ENCODE measurements at places on chromosomes 11 and 22. TPM values are rescaled to one million over a fixed set of nuclear protein-coding genes. Genes with fewer than 3 reads are reported as not detected.

CDC42EP1 gene
- 13.8 TPM for total RNA-seq

LRRC75B gene
- total RNA-seq: 20.0 TPM

DNA sequence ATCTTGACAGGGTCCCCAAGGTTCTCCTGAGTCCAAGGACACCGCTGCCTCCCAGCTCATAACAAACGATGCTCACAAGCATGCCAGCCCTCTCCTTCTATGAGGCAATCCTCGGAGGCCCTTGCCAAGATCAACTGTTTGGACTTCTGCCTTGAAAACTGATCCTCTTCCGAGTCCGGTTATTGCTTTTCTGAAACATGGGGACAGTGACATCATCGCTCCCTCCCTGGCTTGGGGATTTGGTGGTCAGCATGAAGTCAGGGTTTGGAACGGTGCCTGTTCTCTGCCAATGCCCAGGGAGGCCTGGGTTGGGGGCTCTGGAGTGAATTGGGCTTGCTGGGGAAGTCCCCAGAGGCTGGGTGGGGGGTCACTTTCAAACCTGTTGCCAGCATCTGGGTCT lies 149.3 kb downstream of the FBXO7 start:
- H3K27me3 ChIP-seq: no peaks in the 10 kb centered on the region
- H3K4me3 ChIP-seq: no peak overlapping the region
- peaks cover 28% of the 10 kb centered on the region for H3K4me1 ChIP-seq
- peak; percentile 78 for DNase-seq
- no peaks in the 10 kb centered on the region for H3K36me3 ChIP-seq

NNMT gene
- 2,750 TPM for total RNA-seq

GRCh38 chr11:8228231-8228630 lies 35.4 kb downstream of the LMO1 start:
- no peak overlapping the region for H3K27ac ChIP-seq
- no peaks in the 10 kb centered on the region for H3K4me1 ChIP-seq
- no peak overlapping the region for H3K4me3 ChIP-seq
- no peaks in the 10 kb centered on the region for H3K36me3 ChIP-seq
- H3K27me3 ChIP-seq: no peaks in the 10 kb centered on the region

ACRV1 gene
- total RNA-seq: not detected

DNA sequence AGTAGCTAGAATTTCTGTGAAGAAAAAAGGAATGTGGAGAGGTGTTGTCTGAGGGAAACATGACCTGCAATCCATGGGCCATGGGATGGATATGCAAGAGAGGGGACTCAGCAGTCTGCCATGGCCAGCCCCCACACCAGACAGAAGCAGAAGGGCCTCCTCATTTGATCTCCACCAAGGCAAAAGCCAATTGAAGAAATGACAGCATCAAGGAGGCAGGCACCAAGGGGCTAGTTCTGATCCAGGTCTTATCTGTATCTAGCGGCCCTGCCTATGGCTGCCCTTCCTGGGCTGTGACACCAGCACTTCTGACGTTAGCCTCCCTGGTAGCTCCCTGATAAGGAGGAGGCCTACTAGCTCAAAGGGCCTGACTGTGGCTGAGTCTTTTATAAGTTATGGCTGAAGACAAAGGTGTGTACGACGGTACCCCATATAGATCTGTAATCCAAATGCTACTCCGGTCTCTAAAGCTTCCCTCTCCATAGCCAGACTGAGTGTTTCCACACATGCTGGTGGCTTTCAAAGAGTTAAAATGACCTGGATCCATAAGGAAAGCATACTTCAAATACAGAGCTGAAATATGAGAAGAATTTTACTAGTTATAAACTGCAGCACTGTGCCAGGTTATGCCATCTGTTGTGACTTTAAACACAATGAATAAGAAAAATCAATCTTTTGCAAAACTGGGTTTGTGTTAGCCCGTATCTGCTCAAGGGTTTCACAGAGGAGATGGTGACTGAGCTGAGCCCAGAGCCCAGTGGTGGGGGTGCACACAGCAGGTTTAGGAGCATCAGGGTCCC lies 34.4 kb downstream of the HIRA start:
- no peaks in the 10 kb centered on the region for H3K27me3 ChIP-seq
- H3K36me3 ChIP-seq: no peaks in the 10 kb centered on the region
- H3K4me3 ChIP-seq: no peak overlapping the region
- DNase-seq: no peak

DNA sequence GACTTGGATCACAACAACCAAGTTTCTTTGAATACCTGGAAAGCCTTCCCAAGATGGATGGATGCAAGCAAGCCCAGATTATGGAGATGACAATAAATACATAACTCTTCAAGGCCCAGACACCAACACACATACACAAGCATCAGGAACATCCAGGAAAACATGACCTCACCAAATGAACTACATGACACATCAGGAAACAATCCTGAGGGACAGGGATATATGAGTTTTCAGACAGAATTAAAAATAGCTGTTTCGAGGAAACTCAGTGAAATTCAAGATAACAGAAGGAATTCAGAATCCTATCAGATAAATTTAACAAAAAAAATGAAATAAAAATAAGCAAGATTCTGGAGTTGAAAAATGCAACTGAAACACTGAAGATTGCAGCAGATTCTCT lies 659.4 kb downstream of the METTL15 start:
- no peaks in the 10 kb centered on the region for H3K36me3 ChIP-seq
- H3K4me3 ChIP-seq: no peak overlapping the region
- no peak for DNase-seq
- no peaks in the 10 kb centered on the region for H3K27me3 ChIP-seq
- no peaks in the 10 kb centered on the region for H3K4me1 ChIP-seq

GRCh38 chr22:48796310-48797015 lies 1031.2 kb downstream of the BRD1 start:
- DNase-seq: no peak
- no peaks in the 10 kb centered on the region for H3K4me1 ChIP-seq
- H3K27me3 ChIP-seq: no peaks in the 10 kb centered on the region
- no peak overlapping the region for H3K27ac ChIP-seq

DNA sequence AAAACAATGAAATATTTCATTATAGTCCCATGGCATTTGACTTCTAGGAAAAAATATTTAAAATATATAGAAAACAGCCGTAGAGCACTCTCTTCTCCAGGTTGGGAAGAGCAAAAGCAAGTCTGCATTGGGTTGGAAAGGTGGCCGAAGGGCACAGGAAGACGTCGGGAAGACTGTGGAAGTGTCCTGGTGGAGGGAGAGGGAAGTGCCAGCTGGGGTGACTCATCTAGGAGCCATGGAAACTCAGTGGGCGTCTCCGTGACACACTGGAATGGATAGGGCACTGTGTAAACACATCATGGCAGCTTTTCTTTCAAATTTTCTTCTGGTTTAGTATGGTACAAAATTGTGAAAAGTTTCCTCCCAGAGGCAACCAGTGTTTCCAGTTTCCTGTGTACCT lies 12.7 kb downstream of the GTPBP1 start:
- no peaks in the 10 kb centered on the region for H3K36me3 ChIP-seq
- H3K4me1 ChIP-seq: no peaks in the 10 kb centered on the region
- H3K27me3 ChIP-seq: no peaks in the 10 kb centered on the region
- H3K4me3 ChIP-seq: no peak overlapping the region

GRCh38 chr11:31720225-31720624 lies 90.9 kb downstream of the PAX6 start:
- H3K4me1 ChIP-seq: no peaks in the 10 kb centered on the region
- no peaks in the 10 kb centered on the region for H3K27me3 ChIP-seq
- no peak for DNase-seq
- H3K4me3 ChIP-seq: no peak overlapping the region
- H3K27ac ChIP-seq: no peak overlapping the region
